NCI-H774 (cell line): ENCODE measurements at places on chromosomes 2 and 18.

DNA sequence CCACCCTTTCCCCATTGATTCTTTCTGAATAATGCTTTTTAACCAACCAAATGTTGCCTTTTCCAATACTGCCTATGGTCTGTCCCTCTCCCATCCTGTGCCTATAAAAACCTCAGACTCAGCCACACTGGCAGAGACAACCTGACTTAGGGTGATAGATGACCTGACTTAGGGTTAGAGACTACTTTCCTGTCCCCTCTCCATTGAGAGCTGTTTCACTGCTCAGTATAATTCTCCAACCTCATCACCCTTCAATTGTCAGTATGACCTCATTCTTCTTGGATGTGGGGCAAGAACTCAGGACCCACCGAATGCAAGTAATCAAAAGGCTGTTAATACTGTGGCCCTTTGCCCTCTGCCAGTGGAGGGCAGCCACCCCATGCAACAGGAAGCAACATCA, 182.3 kb upstream of the STK17B start:
- DNase-seq, result no peak

DNA sequence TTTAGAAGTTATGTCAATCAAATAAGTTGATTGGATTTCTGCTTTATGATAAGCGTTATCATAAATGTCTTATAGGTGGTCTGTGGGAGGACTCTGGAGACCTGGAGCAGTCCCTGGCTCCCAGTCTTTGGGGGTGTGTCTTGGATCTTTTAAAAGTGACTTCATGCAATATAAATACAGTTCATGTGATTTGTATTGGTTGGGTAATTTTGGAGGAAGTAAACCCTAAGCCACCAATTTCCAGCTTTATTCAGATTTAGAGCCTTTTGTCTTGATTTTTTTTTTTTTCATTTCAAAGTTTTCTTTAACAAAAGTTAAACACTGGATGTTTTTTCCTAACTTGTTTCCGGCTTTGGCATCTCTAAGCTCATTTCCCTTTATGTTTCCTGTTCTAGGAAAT, 68.8 kb downstream of the MAP4K4 start:
- DNase-seq, result no peak

DNA sequence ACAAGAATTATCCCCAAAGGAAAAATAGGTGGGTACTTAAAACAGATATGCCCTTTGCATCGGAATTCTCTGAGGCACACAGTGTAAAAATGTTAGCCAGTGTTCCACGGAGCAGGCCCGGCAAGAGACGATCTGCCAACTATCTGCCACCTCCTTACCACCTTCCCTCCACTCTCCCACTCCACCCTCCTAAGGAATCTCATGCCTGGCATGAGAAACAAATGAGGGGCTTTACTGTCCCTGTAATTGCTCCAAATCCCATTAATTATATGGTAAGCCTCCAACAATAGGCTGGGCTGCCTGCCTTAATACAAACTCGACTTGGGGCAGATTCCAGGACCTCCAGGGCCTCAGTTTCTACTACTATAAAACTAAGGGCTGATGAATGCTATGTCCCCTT, 102.3 kb downstream of the ZBTB7C start:
- DNase-seq, result no peak

- no peak for DNase-seq
Measured at GRCh38 chr2:206378835-206379234, 64.5 kb upstream of the ADAM23 start.

DNA sequence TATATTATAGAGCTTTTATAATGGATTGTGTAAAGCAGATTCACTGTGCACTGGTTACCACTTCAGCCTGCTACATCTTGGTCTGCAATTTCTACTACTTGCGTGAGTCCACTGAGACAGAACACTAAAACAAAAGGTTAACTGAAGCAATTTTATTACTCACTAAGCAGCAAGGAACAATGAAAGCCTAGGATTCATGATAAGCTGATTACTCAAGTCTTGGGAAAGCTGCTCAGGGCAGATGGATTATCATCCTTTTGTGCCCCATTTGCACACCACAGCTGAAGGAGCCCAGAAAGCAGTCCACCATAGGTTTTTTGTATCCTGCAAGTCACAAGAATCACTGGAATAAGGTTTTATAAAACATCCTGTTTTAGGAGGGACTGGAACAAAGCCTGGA, 1215.2 kb upstream of the TMEFF2 start:
- DNase-seq, result no peak

DNA sequence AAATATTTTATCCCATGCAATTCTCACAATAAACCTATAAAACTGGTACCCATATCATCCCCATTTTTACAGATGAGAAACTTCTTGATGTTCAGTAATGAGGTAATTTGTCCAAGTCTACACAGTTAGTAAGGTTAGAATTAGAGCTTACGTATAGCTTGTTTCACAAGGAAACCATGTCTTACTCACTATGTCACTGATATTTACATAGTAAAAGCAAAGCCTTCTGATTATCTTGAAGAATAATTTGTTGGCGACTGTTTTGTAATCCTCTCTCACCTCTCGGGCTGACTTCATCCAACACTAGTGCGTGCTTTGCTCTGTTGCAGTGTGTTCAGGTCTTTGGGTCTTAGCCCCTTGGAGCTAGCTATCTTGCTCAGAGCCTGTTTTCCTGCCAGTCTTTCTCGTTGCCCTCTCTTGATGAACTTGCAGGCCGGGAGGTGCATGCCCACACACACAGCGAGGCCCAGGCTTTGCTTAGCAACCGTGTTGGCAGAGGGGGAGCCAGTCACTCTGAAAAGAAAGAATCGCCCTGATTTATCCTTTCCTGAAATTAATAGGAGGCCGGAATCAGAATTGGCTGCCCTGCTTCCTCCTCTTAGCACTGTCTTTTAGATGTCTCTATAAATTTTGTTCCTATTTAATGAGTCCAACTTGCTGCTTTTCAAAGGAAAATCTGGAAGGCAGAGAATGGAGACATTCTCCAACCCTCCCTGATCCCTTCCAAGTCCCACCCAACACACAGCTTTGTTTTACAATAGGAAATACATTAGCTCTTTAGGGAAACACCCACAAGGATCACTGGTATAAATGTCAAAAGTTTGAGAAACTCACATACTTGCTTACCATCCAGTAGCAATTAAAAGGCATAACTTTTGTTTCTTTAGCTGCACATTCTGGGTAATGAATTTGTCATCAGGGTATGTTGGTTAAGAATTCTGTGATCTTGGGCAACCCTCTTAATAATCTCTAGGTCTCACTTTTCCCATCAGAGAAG, 97.6 kb upstream of the SEC11C start:
- DNase-seq, result no peak

GRCh38 chr2:53183581-53183980, 584.0 kb upstream of the CHAC2 start:
- DNase-seq, result no peak
